BJ (cell line): ENCODE measurements at places on chromosomes 2 and 18.
A peak's percentile ranks its signal among the peaks of the same experiment; 100 is the strongest.

GRCh38 chr2:45688479-45689298, 37.2 kb downstream of the PRKCE start:
- no peak for DNase-seq

- no peak for DNase-seq
Measured at GRCh38 chr2:144515099-144515695, 4.7 kb downstream of the ZEB2 start.

DNA sequence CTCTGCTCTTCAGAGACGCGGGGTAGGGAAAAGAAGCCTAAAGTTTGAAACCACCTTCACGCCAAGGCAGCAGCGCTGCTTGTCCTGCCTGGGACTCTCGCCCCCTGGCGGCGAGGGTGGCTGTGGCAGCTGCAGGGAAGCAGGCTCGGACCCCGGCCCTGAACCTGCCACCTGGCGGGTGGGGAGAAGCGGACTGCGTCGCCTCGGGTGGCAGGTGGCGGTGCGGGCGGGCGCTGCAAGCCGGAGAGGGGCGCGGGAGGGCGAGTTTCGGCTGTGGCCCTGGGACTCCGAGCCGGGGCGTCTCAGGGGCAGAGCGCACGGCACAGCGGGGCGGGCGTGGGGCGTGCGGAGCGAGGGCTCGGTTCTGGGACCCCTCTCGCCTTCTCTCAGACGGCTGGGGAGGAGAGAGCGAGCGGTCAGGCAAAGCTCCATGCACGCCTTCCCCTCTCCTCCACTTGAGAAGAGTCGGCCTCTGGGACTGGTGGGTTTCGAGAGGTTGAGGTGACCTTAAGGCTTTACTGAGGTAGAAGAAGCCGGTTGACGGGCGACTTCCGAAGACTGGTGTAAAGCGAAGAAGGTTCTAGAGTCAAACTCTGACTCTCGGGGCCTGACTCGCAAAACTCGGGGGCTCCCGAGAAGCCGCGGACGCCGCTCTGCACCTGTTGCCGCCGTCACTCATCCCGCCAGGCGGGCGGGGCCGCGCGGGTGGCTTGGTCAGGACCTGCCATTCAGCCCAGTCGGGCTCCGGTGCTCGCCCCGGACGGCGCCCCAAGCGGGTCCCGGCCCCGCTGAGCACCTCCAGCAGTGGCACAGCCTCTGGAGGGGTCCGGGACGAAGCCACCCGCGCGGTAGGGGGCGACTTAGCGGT, 1.1 kb upstream of the BOLL start:
- DNase-seq, result no peak

DNA sequence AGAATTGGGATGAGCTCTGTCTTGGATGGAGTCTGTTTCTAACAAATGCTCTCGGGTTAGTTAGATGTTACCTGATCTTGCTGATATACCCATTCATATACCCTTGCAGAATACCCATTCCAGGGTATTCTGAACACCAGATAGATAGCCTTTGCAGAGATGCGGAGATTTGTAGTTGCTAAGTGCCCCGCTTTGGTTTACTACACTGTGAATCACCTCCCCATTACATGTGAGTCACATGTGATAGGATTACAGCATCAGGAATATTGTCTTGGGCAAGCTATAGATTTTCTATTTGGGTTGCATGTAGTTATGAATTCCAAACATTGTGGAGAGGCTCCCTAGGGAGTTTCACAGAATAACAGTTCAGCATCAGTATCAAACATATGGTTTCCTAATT, 3.8 kb downstream of the VSNL1 start:
- DNase-seq, result no peak

- no peak for DNase-seq
Measured at GRCh38 chr2:54906716-54907115, 143.5 kb downstream of the RTN4 start.

- peak; percentile 84 for DNase-seq
Measured at GRCh38 chr2:202115479-202115971, 42.5 kb downstream of the KIAA2012 start.

DNA sequence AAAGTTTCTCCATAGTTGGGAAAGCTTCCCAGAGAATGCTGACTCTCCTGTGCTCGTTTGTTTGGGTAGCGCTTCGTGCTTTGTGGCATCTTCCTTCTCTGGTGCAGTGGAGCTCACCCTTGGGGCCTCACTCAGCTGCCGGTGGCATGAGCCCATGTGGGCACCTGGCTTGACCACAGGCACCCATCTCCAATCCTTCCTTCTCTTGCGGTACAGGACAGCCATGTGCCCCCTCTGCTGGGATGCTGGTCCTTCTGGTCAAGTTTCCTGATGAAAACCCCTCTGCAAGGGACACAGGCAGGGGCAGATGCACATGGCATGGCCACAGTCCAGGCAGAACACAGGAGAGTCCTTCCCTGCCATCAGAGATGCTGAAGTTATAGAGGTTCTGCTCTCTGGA, 555.9 kb upstream of the HS6ST1 start:
- no peak for DNase-seq

DNA sequence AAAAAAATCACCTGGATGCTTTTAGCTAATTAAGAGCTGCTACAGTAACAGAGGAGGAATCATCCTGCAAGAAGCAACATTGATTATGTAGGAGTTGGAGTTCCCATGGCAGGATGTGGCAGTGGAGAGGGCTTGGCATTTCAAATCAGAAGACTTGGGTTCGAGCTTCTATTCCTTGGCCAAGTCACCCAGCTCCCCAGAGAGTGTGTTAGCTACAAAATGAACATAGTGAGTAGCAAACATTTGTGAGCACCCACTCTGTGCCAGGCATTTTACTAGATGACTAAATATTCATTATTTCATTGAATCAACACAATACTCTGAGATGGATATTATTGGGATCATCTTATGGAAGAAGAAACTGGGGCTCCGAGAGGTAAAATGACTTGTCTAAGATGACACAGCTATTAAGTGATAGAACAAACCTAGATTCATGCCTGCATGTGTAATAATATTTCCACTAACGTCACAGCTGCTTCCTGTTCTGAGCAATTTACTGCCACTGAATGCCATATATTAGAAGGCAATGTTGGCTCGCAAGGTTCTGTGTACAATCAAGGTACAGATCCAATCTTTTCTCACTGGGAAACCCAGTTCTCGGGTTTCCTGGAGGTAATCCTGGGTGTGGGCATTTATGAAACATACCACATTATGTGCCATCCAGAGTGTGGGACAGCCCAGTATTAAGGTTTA, 18.0 kb downstream of the NTSR2 start:
- DNase-seq, result no peak

- DNase-seq, result no peak
Measured at GRCh38 chr2:134217351-134217750, 36.5 kb upstream of the MGAT5 start.
